ENCODE measurements at places on chromosomes 4 and X.

GRCh38 chr4:187475901-187476300 lies 519.7 kb upstream of the ZFP42 start:
- no peak for DNase-seq

DNA sequence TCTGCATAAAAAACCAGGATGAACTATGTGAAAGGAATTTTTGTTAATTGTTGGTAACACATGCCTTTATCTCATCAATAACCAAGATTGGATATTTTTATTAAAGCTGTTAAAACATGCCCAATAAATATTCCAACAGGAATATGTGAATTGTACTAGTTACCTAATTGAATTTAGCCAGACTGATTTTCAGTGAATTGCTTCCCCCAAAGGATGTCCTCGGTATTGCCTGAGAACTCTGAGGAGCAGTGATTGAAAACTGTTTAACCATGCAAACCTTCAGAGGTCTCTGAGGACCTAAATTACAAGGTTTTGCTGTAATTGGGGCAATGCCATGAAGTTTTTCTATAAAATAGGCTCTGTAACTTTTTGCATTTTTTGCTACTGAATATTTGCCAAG lies 66.6 kb downstream of the BLTP1 start:
- DNase-seq = no peak

DNA sequence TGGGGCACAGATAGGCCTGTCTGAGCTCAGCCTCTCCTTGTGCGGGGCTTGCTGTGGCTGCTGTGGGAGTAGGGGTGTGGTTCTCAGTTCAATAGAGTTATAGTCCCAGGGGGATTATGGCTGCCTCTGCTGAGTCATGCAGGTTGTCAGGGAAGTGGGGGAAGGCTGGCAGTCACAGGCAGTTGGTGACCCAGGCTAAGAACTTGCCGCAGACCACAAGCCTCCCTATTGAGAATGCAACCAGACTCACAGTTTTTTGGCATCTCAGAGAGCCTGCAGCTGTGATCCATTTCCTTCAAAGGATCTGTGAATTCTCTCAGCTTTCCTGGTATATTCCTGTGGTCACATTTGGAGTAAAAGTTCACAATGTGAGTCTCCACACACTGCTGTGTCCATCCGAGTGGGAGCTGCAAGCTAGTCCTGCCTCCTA lies 364.9 kb downstream of the ZNF674 start:
- DNase-seq = peak; percentile 82

DNA sequence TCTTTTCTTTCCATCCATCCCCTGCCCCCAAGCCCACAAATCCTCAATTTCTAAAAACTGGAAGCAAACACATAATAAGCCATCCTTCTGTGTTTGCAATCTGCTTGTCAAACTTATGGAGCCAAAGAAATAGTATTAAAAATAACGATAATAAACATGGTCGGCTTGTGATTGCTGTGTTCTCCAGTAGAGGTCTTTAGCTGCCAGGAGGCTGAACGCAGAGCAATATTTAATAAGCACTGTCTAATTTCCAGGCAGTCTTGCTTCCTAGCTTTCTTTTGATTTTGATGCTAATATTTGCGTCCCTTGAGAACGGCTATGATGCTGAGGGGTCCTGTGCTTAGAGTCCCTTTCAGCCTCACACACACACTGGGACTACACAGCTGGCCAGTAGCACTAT lies 3.2 kb upstream of the HELT start:
- DNase-seq = no peak

DNA sequence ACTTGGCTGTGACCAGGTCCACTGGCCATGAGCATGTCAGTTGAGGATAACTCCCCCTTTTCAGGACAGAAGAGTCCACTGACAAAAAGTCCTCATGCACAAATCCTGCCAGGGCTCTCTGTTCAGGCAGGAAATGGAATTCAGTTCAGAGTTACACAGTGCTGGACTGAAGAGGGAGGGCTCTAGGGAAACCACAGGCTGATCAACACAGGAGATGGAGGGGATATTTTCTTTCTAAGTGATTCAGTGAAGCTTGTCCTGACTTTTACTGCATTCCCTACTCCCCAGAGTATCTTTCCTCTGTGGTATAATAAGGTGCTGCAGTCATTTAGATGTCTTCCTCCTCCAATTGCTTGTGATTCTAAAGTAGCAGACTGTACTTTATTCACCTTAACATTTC lies 335.5 kb upstream of the IGFBP7 start:
- DNase-seq = no peak

- no peak for DNase-seq
Observed at GRCh38 chrX:5431823-5432222, 796.8 kb downstream of the NLGN4X start.

DNA sequence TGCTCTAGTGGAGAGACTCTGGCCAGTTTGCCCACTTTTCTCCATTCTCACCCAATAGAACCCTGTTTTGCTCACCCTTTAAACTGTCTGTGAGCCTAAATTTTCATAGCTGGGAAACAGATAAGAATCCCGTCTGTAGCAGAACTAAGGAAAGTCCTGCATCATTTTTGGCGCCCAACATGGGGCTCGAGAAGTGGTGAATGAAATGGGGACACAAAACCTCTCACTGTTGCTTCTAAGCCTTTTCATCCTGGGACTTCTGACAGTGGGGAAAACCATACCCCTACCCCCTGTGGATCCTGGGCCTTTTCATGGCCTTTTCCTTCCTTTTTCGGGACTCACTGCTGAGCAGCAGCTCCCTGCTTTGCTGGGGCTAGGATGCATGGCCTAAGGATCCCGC lies 189.9 kb downstream of the INPP4B start:
- peak; percentile 7 for DNase-seq

DNA sequence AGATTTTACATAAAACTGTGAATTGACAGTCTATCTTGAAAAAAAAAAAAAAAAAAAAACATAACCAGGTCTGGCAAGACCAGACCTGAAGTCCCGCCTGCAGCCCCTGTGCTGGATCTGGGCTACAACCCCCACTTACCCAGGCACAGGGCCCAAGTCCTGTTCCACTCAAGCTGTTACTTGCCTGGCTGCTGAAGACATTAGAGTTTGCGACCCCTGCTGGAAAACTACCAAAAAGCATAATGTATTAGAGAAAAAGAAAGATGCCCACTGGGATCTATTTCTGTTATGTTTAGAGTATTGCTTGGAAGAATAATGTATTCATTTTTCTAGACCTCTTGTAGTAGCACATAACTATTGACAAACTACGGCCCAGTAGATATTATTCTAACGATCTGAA lies 4.7 kb downstream of the HS3ST1 start:
- no peak for DNase-seq

DNA sequence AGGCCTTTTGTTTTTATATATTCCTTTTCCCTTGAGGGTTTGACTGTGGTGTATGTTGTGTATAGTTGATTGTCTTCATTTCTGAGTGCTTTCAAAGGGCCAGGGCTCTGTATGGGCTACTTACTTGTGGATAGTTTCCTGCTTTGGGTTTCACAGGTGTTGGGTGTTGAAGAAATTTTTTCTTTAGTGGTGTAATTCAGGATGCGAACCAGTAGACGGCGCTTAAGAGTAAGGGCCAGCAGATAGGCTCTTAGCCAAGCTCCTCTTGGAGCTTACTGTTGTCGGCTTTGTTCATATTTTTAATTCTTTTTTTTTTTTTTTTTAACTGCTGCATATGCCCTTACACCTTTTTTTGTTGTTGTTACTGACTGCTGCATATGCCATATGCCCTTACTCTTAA lies 276.3 kb upstream of the GALNT7 start:
- DNase-seq = no peak

DNA sequence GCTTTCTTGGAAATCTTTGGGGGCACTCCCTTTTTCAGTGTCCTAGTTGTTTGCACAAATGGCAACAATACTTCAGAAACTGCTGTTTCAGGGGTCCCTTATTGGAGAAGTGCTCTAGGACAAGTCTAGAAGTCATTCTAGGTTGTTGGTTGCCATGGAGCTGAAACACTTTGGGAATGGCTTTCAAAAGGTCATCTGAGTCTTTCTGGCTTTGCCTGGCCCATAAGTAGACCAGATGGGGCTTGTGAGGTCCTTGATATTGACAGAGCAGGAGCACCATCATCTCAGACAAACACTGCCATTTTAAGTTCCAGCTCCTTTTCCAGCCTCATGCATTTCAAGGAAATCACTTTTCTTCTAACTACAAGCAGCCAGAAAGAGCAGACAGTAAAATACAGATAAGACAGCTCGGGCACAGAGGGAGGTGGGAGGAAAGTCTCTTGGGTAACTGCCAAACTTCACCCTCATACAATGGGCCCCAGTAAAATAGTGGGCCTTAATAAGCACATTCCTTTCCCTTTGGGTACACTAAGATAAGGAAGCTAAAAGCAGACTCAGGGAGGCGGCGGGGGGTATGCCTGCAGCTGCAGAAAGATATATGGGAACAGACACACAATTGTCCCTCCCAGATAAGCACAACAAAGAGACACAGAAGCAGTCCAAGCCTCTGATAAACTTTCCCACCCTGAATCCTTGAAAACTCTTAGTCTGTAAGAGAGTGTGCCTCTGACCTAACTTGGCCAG lies 8.5 kb upstream of the NXF3 start:
- no peak for DNase-seq

GRCh38 chr4:11898796-11899195 lies 470.1 kb upstream of the HS3ST1 start:
- DNase-seq = no peak

GRCh38 chr4:141610365-141610764 lies 26.0 kb upstream of the IL15 start:
- DNase-seq = no peak

DNA sequence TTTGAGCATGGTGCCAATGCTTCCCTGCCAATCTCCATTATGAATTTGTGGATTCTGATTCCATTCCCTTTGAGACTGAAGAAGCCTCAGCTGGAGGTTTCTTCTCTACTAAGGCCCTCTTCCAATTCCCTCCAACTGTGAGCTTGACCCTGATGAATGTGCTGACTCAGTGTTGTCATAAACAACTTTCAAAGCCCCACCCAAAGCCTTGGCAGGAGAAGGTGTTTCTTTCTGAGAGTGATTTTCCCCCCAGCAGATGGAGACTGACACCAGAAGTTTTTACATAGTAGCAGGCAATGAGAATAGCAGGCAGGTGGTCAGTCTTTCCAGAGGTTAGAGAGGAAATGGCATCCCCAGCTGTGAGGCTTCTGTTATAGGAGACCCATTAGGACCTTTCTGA lies 53.1 kb downstream of the OCRL start:
- peak; percentile 21 for DNase-seq

DNA sequence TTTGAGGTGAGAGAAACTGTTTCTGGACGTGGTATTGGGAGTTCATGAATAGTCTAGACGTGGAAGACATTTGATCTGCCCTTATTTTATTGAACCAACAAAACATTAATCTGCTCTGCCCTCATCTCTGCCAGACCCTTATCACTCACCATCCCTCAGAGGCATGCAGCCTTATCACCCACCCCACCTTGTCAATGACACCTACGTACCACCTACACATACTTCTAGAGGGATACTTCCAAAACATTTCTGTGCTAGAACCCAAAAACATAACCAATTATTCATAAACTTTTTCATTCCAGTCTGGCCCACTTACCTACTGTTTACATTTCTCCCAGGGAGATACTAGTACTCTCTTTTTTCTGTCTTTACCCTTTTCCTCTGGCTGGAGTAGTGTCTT lies 105.2 kb downstream of the RS1 start:
- DNase-seq = no peak

- DNase-seq = no peak
Observed at GRCh38 chr4:70280567-70280966, 38.2 kb downstream of the CSN3 start.

- DNase-seq = no peak
Observed at GRCh38 chrX:13752646-13753045, 18.1 kb downstream of the OFD1 start.

DNA sequence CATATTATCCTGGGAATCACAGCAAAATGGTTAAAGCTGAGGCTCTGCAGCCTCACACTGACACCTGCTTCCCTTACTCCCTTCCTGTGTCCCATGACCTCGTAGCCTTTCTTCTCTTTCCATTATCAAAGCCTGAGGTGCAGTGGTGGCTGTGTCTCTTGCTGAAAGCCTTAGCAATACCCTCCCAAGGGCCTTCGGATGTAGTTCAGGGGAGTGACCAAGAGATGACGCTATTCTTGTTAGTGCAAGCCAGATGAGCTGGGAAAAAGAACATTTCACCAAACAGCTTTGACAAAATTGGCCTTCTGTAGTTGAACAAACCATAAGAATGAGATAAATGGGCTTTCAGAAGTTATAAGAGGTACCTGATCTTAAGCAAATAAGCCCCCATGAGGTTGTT lies 31.6 kb downstream of the SMIM10L2A start:
- DNase-seq = no peak

- no peak for DNase-seq
Observed at GRCh38 chr4:151147000-151147399, 47.6 kb downstream of the RPS3A start.

- DNase-seq = no peak
Observed at GRCh38 chr4:149292425-149293007, 523.1 kb downstream of the IQCM start.

DNA sequence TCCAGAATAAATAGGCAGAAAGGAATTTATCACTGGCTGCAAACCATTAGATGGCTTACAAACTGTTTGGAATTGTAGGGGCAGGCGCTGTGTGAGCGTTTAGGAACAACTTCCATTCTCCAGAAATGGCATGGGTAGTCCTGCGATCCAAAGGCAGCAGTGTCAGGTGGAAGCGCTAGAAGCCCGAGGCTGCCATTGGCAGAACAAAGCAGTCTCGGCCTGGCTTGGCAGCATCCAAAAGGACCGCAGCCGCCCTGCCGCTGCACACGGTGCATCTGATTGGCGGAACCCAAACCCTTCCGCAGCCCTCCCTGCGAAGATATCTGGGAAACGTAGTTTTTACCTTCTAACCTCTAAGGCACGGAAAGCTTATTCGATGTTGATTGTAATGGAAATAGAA lies 23.6 kb upstream of the YTHDC1 start:
- DNase-seq = no peak

- DNase-seq = no peak
Observed at GRCh38 chr4:40086421-40086820, 29.8 kb downstream of the N4BP2 start.

GRCh38 chrX:112820364-112821268 lies 20.0 kb downstream of the AMOT start:
- no peak for DNase-seq

GRCh38 chrX:15714529-15714928 lies 23.5 kb upstream of the CA5B start:
- no peak for DNase-seq

GRCh38 chrX:53674581-53674980 lies 11.9 kb downstream of the HUWE1 start:
- no peak for DNase-seq

DNA sequence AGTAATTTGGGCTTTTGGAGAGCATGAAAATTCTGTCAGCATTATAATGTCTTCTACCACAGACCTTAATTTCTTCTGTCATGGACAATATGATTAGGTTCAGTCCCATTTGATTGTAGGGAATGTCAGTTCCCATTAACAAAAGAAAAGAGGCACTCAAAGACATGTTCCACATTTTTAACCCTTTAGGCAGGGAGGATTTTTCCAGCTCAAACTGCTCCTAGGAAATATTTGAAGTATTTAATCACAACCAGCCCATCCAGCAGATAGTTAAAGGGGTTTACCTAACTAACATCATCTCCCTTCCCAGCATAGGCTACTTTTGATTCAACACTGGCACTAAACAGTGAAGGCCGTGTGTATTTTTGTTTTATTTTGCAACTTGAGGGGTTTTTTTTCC lies 256.0 kb downstream of the DHX15 start:
- DNase-seq = no peak
